ENCODE measurements at places on chromosomes 16 and 17.

- no peak for DNase-seq
Measured at GRCh38 chr17:39709319-39709997, 9.6 kb downstream of the ERBB2 start.

DNA sequence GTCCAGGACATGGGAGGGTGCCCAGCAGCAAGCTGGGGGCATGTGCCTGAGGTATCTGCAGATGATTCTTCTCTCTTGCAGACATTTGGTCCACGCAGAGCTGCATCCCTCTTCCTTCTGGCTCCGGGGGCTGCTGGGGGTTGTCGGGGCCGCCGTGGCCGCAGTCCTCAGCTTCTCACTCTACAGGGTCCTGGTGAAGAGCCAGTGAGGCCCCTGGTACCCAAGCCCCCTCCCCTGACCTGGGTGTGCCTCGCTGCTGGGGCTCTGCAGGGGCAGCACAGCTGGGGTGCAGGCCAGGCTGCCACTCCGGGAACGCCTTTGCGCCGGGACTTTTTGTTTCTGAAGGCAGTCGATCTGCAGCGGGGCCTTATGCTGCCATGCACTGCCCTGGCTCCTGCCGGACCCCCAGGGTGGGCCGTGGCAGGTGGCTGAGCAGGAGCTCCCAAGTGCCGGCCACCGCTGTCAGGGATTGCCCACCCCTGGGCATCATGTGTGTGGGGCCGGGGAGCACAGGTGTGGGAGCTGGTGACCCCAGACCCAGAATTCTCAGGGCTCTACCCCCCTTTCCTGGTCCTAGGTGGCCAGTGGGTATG lies 2.0 kb upstream of the RHBDL1 start:
- DNase-seq, result no peak

DNA sequence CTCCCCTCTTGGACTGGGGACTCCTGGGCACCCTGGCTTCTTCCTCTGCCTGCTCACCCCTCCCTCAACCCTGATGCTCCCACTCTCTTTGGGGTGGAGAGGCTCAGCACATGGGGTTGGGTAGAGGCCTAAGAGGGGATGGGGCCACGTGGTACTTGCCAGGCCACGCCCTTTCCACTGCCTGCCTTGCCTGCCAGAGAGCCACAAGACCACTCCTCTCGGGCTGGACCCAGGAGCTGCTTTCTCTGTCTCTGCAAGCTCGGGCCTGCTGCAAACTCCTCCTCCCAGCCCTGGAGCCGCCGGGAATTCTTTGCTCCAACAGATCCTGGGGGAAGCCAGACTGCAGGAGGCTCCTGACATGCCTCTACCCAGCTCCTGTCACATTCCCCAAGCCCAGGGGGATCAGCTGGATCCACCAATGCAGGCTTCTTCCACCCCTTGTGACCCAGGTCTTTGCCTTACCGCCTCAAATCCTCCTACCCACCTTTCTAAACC lies 11.8 kb downstream of the DLX4 start:
- DNase-seq, result no peak

DNA sequence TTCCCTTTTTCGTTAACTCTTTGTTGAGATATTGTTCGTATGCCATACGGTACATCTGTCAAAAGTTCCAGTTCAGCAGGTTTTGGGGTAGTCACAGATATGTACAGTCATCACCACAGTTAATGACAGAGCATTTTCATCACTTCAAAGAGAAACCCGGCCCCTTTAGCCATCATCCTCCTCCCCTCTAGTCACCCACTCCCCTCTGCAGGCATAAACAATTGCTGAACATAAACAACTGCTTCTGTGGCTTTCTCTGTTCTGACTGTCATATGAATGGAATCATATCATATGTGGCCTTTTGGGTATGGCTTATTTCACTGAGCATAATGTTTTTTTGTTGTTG lies 59.3 kb downstream of the RNF213 start:
- DNase-seq, result no peak

DNA sequence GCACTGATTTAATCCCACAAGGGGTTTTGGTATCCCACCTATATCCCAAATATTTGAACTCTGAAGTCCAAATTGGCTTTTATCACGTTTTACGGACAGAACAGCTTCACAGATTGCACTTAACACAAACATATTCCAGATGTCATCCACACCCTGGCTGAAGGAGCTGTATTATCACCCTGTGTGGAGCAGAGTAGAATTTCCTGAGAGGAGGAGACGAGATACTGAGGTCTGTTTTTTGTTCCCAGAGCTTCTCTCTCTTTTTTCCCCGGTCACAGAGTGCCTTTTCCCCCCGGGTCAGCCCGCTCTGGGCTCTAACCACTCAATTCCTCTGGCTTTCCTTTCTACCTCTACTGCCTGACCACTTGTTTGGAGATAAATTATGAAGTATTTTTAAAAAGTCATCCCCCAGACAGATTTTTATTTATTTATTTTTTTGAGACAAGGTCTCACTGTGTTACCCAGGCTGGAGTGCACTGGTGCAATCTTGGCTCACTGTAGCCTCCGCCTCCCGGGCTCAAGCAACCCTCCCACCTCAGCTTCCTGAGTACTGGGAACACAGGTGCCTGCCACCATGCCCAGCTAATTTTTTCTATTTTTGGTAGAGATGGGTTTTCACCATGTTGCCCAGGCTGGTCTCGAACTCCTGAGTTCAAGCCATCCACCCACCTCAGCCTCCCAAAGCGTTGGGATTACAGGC lies 30.7 kb downstream of the DNAH2 start:
- no peak for DNase-seq

DNA sequence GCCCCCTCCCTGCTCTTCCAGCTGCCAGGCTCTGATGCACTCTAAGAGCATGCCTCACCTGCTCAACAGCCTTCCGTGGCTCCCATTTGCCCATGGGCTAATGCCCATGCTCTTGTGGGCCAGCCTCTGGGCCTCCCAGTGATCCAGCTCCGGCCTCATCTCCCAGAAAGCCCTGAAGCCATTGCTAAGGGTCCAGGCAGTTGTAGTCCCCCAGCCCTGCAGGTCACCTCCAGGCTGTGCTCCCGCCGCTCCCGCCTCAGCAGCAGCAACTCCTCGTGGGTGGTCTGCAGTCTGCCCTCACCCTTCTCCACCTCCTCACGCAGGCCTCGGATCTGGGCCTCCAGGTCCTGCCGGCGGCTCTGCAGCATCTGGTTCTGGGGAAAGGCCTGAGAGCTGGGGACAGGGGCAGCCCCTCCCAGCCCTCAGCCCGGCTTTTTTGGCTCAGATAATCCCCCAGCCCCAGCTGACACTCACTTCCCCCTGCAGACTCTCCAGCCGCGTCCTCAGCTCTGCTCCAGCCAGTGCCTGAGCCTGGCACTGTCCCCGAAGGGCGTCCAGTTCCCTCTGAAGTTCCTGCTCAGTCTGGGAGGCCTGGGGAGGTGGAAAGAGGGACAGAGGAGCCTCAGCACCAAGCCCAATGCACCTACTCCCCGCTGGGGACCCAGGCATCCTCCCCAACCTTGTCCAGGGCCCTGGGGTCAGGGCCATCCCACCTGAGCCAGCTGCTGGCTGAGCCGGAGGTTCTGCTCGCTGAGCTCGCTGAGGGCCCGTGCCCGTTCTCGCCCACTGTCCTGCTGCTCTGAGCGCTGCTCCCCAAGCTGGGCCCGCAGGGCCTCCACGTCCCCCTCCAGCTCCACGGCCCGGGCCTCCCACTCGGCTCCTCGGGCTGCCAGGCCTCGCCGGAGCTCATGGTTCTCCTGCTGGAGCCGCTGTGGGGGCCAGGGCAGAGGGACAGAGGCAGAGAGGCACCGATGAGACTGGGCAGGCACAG lies 6.2 kb downstream of the BICDL2 start:
- DNase-seq, result no peak

GRCh38 chr16:67910158-67910557 lies 17.1 kb downstream of the PSKH1 start:
- DNase-seq, result no peak

DNA sequence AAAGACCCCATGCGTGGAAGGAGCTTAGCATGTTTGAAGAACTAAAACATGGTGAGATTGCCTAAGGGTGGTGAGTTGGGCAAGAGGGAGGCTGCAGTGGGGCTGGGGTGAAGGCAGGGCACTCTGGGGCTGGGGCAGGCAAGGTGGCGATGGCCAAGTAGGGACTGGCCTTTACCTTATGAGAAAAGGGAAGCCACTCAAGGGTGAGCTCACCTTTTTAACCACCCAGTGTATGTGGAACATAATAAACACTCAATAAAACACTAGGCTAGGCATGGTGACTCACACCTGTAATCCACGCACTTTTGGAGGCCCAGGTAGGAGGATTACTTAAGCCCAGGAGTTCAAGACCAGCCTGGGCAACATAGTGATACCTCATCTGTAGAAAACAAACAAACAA lies 37.7 kb downstream of the LYRM9 start:
- DNase-seq, result no peak

DNA sequence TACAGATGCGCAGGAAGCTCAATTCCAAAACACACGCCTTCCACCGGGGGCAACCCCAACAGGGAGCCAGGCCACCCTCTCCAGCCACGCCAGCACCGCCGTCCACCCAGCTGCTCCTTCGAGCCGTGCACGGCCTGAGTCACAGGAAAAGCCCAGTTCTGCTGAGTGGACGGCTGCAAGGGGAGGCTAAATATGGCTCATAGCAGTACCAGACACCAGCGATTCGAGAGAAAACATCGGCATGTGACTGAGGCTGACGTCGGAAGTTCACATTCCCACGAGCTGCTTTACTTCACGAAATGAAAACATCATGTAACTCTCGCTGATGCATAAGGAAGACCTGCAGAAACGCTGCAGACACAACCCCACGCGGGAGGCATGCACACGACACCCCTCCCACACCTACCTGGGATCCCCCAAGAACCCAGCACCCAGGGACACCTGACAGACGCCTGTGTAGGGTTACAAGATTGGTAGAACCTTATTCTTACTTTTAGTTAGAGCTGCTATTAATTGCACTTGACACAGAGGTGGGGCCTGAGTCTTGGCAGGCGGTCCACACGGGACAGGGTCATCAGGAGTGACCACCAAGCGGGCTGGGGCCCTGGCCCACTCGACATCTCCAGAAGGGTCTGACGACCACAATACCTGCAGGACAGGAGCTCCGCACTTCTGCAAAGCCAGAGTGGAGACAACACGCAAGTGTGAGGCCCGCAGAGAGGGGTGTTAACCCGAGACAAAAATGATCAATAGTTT lies 116.8 kb downstream of the ANKRD11 start:
- DNase-seq, result no peak

- DNase-seq, result no peak
Measured at GRCh38 chr16:78473031-78473699, 373.7 kb downstream of the WWOX start.

DNA sequence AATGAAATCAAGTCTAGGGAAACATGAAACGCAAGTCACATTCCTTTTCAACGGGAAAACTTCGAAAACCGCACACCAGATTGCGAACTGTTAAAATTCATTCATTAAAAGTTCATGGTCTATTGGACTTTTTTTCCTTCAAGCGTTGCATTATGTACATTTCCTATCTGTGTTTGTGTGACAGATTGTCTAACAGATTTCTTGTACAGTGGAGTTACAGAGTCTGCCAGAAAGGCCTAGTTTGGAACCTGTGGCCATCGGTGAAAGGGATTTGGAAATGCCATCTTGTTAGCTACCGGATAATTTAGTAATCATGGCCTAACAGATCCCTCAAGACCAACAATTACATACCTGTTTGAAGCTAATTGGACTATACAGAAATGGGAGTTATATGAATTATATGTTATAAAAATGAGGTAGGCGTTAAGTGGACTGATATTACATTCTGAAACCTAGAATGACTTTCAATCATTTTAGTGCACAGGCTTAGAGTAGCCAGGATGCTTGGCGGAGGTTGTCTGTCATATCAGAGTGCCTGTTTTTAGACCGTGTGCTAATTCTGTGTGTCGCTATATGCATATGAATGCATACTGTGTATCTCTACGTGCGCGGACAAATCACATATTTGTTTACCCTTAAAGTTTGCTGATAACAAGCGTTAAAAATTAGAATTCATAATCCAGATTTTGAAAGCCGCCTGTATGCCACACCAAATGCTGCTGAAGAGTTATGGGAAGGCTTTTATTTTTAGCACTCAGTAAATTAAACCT lies 885.4 kb upstream of the RBFOX1 start:
- no peak for DNase-seq

DNA sequence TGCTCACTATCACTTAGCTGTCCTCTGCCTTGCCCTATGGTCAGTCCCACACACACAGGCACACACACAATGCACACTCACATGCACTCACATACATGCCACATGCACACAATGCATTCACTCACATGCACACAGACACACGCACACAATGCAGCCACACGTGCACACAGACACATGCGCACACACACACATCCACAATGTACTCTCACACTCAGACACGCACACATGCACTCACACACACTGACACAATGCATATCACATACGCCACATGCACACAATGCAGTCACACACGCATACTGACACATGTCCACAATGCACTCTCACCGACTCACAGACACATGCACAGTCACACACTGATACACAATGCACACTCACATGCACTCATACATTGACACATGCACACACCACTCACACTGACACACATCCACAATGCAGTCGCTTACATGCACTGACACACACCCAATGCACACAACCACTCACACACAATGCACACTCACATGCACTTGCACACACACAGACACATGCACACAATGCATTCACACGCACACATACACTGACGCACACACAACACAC lies 99.7 kb downstream of the ENGASE start:
- DNase-seq, result no peak

DNA sequence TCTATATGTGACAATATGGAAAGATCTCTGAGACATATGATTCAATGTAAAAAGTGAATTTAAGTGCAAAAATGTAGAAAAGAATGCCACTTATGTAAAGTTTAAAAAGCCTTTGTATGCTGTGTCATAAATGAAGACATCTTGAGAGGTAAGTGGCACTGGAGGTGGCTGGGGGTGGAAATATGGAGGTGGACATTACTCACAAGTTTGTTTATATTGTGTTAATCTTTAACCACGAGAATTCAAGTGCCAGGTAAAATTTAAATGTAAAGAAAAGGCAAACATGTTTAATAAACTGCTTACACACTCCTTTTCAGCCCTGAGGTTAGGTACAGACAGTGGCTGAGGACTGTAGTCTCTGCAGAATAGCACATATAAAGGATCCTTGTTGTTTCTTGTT lies 235.1 kb downstream of the ABCC12 start:
- DNase-seq, result no peak

DNA sequence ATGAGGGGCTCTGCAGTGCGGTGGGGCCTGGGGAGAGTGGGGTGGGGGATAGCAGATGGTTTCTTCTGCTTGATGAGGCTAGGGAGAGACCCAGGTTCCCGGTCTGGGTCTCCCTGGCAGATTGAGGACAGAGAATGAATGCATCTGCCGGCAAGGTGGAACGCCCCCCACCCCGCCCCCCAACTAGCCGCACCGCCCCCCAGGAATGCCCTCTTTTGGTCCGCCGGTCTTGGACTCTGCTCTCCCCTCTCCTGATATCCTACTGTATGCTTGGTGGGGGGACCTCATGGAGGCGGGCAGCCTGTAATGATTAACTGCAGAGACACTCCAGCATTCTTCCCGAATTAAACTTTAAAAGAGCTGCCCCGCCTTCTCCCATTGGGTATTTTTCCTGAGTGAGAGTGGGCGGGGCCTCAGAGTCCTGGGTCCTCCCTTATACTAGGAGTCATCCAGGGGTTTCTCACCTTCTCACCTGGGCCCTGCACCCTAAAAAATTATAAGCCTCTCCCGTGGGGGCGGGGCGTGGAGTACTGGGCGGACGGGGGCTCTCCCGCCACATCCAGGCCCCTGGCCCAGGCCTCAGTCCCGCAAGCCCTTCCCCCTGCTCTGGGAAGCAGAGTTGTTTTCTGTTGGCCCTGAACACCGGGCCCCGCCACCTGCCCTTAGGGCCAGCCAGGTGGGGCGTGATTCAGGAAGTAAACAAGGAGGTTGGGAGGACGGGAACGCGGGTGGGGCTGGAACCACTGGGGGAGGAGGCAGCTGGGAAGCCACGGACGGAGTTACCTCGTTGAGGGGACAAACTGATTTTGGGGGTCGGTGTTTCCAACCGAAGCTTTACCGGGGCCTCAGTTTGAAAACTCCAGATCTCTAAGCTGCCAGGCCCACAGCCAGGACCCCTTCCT lies 1.5 kb downstream of the GRB7 start:
- DNase-seq, result no peak
